ENCODE measurements at places on chromosomes 7 and 10.

GRCh38 chr10:36779238-36779846 lies 346.1 kb upstream of the ANKRD30A start:
- peak; percentile 83 for DNase-seq

DNA sequence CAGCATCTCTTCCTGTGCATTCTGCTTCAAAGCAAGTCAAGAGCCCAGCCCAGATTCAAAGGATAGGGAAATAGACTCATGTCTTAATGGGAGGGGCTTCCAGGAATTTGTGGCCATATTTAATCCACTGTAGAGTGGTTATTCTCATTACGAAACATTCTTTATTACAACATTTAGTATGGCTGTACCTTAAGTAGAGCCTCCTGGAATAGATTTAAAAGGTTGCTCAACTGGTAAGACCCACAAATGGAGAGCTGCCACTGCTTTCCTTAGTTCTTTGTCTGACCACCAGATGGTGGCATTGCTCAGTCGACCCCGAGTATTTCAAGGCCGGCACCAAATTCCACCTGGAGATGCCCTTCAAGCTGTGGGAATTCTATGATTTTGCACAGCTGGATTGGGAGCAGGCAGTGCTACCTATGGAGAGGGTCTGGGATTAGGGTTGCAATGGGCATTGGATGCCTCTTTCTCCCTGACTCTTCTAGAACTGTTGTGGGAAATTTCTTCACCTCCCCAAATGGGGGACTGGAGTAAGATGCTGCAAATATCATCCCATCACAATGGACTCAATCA lies 102.2 kb downstream of the RBM20 start:
- peak; percentile 72 for DNase-seq

- DNase-seq: no peak
Observed at GRCh38 chr7:15457990-15458955, 103.5 kb downstream of the AGMO start.

DNA sequence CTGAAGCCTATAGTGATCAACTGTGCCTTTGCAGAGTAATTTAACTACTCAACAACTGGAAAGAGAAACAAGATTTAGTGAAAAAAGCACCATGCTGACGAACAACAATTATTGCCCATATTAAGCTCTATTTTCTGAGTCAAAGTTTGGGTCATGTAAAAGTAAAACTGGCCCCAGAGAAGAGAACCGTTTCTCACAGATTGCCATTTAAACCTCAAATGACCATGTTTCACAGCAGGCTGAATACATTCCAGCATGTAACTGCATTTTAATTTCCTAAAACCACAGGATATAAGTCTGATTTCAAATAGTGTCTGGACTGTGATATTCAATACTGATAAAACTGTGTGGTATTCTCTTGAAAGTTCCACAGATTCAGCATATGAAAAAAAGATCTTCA lies 140.7 kb downstream of the ATE1 start:
- no peak for DNase-seq

DNA sequence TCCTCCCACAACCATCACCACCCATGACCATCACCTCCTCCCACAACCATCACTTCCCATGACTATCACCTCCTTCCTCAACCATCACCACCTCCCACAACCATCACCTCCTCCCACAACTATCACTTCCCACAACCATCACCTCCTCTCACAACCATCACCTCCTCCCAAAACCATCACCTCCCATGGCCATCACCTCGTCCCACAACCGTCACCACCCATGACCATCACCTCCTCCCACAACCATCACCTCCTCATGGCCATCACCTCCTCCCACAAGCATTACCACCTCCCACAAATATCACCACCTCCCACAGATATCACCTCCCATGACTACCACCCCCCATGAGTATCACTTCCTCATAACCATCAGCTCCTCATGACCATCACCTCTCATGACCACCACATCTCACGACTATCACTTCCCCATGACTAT lies 52.2 kb downstream of the PDGFA start:
- DNase-seq: no peak

- no peak for DNase-seq
Observed at GRCh38 chr10:37304036-37304435, 178.6 kb downstream of the ANKRD30A start.

- peak; percentile 38 for DNase-seq
Observed at GRCh38 chr10:116688241-116688711, 54.1 kb downstream of the HSPA12A start.

DNA sequence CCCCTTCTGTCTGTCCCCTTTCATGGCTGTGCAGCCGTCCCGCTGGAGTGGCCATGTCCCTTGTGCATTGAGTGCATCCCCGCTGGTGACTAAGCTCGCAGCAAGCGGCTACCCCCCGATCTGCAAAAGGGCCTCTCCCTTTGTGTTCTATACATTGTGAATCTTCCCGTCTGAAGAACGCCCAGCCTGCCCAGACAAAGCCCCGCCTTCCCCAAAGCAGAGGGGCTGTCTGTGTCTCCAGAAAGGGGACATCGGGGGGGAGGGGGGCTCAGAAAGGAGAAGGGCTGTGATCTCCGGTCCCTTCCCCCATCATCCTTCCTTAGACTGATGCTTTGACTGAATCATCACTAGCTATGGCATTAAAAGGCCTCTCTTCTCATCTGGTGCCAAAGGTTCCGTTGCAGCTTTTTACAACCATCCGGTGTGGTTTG lies 11.9 kb downstream of the NPTX2 start:
- DNase-seq: no peak

DNA sequence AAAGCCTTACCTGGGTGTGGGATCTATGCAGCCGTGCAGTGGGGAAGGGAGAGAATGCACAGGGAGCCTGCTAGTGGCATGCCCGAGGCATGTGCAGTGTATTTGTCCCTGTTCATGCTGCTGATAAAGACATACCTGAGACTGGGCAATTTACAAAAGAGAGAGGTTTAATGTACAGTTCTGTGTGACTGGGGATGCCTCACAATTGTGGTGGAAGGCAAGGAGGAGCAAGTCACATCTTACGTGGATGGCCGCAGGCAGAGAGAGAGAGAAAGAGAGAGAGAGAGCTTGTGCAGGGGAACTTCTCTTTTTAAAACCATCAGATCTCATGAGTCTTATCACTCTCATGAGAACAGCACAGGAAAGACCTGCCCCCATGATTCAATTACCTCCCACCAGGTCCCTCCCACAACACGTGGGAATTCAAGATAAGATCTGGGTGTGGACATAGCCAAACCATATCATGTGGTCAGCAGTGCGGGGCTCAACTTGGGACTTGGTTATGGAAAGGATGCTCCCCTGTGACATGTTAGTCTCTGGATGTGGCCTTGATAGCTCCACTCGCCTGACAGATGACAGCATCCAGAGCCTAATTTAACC lies 128.9 kb downstream of the DOCK1 start:
- DNase-seq: no peak

DNA sequence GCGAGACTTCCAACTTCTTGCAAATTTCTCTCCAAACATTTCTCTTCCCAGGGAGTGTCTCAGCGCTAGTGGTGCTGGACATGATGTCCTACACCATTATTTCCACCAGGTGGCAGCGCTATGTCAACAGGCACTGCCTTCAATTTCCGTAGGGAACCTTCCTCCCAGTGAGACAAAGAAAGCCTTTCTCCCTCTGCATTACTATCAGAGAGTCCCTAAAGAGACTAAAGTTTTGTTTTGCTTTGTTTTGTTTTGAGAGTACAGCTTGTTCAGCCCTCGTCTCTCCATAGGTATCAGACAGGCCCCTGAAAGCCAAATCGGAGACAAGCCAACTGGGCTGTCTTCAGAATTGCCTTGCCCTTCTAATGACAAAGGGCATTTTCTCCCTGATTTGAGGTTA lies 44.2 kb upstream of the GGCT start:
- peak; percentile 77 for DNase-seq

Data from mesenchymal stem cell (in vitro differentiated cells and primary cell).